Fibroblast of skin of back (primary cell): ENCODE measurements at places on chromosomes 4 and X.

DNA sequence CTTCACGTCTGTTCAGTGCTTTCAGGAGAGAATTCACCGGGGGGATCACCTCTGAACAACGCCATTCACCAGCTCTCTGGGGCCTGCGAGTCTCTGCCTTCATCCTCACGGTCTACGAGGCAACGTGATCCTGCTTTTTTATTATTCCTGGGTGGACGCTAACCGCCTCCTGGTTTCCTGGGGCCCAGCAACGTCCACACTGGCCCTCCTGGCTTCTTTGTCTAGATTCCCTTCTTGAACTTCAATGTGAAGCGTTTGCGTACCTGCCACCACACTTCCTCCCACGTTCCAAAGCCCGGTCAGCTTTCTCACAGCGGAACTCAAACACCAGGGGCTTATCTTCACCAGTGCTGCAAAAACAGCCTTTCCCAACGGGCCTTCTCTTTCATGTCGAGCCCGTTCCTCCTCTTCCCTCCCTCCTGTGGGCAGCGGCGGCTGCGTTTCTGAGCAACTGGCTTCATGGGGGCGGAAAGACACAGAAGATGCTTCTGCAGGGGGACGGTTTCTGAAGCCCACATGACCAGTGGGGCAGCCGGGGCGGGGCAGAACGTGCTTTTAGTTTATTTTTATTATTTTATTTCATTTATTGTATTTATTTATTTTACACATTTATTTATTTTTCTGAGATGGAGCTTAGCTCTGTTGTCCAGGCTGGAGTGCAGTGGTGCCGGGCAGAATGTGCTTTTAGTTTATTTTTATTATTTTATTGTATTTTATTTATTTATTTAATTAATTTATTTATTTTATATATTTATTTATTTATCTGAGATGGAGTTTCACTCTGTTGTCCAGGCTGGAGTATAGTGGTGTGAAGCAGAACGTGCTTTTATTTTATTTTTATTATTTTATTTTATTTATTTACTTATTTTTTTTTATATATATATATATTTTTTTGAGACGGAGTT, 64.6 kb downstream of the CRLF2 start:
- no peak for DNase-seq

DNA sequence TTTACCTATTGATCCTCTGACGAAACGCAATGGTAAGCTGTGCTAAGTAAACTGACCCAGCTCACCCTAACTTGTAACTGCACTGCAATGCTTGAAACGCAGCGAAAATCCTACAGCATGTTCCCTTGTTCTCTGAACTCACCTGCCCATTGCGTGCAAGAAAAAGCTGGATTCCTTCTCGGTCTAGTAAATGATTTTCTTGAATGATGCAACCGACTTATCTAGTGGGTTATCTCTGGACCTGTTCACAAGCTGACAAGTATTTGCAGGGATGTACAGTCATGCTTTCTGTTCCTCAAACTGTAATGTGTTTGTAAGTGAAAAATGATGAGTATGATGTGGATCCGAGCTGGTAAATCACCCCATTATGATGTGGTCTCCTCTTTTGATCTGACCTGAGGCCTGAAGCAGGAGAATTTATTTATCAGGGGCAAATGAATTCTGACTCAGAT, 140.1 kb downstream of the BTC start:
- no peak for DNase-seq

- no peak for DNase-seq
Measured at GRCh38 chr4:146334862-146335449, 120.6 kb downstream of the REELD1 start.

GRCh38 chr4:152422817-152423320, 113.0 kb downstream of the FBXW7 start:
- no peak for DNase-seq

- DNase-seq, result peak; percentile 73
Measured at GRCh38 chr4:5711479-5712184, 631 bp downstream of the EVC start.

- peak; percentile 42 for DNase-seq
Measured at GRCh38 chr4:14167876-14168510, 540.5 kb upstream of the BOD1L1 start.
